Activated naive CD4-positive, alpha-beta T cell treated with anti-CD3 and anti-CD28 coated beads, Interleukin-2, amount 50 U/mL, for 16 hours (primary cell): ENCODE measurements at places on chromosomes 3 and 15.
A peak's percentile ranks its signal among the peaks of the same experiment; 100 is the strongest.

GRCh38 chr3:178137206-178137605 is 399.0 kb upstream of the KCNMB2 start:
- DNase-seq, result no peak

DNA sequence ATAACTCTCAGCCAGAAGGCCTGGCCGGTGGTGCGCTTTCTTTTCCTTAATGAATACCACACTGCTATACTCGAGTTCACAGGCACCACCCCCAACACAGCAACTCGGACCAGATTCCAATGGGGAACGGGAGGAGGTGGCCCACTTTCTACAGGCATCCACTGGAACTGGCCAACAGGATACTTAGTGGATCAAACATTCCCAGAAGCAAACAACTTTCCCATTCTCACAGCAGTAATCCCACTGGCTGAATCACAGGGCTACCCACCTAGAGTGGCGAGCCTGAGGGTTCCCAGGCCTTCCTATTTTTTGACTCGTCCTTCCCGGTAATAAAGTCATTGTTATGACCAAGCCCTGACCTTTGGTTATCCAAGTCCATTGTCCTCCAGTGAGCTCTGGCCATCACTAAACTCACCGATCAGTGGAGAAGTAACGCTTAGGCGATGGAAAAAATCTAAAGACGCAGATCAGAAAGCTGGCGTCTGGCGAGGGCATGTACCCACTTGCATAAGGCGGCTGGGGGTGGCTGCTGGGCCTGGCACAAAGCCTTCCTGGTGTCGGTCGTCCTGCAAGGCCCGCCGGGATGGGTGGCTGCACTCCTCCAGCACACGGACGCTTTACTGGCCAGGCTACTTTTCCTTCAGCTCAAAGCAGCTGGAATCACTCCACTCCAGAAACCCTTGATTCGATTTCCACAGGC is 1.2 kb downstream of the EOGT start:
- peak; percentile 16 for DNase-seq

GRCh38 chr3:167843886-167844285 is 108.4 kb downstream of the SERPINI1 start:
- no peak for DNase-seq

GRCh38 chr3:42764115-42764514 is 8.9 kb downstream of the CCDC13 start:
- DNase-seq, result no peak

- DNase-seq, result no peak
Measured at GRCh38 chr3:77931255-77932009, 891.5 kb downstream of the ROBO2 start.
